HTR-8/SVneo (cell line): ENCODE measurements at places on chromosomes 16 and 17.

DNA sequence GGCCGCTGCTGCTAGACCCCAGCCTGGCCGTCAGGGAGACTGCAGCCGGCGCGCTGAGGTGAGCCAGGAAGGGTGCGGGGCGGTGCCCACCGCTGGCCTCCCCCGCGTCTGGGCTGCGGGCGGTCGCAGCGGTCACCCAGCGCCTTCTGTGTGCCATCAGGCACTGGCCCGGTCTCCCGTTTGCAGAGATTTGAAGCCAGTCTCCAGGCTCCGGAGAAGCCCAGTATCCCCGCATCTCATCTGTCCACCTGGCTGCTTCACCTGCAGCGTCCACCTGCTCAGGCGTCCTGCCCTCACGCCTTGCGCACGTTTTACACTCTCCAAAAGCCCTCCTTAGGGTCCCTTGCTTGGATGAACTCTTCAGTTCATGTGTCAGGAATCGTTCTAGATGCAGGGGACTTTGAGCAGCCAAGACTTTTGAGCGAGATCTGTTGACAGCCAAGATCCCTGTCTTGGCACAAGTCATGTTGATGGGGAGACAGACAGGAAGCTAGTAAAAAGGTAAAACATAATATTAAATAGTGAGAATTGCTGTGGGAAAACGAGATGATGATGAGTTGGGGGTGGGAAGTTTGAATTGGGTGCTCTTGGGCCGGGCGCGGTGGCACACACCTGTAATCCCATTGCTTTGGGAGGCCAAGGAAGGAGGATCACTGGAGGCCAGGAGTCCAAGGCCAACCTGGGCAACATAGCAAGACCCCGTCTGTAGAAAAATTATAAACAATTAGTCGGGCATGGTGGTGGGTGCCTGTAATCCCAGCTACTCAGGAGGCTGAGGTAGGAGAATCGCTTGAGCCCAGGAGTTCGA, 916 bp downstream of the HEATR3 start:
- no peak for DNase-seq

GRCh38 chr17:40151414-40151963, 11.2 kb downstream of the CASC3 start:
- DNase-seq = no peak

DNA sequence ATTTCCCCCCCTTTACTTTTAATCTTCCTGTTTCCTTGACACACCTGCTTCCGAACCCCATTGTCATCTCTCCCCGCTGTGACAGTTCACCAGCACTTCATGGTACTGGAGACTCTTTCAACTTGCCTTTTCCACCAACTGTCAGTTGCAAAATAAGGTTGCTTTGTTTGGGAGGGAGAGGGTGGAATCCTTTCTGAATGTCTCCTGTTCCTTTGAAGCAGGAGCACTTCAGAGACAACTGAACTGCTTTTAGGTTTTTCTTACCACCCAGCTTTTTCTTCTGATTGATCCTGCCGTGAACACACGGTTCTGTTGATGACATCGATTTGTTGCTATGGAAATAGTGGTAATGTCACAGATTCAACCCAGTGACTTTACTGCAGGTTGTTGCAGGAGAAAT, 42.0 kb downstream of the RPA1 start:
- no peak for DNase-seq

- DNase-seq = no peak
These were observed 22.7 kb downstream of the ZNF469 start for GRCh38 chr16:88405216-88406060.

DNA sequence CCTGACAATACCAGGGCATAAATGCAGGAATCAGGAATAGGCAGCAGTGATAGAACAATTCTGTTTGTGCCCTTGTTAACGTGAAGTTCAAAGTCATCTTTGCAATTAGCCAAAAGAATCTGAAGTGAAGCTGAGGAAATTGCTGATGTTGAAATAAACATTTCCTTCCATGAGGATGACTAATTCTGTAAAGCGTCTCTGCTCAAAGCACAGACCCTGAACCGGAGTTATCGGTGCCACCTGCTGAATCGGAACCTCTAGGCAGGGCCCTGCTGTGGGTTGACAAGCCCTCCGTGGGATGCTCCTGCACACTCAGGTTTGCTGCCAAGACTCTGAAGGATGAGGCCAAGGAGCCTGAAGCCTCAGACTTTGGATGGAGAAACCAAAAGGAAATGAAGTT, 37.0 kb upstream of the CDH1 start:
- no peak for DNase-seq

DNA sequence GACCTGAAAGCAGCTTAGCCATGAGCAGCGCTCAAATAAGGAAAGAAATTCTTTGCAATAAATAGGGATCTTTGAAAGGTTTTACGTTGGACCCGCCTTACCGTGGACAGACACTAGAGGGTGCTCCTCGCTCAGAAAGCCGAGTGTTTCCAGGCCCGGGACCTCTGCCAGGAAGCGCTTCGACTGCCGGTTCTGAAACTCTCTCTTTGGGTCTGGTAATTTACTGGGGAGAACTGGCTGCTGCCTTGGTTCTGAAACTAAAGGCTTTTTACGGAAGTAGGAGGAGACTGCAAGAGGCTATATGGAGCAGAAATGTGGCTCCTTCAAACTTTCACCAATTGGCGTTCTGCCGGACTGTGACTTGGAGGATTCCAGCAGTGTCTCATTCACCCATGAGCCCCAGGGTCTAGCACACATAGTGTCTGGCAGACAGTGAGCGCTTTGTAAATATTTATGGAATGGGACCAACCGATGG, 45.6 kb upstream of the HOXB9 start:
- DNase-seq = peak; percentile 81

GRCh38 chr17:14052886-14053615, 16.3 kb upstream of the COX10 start:
- no peak for DNase-seq

DNA sequence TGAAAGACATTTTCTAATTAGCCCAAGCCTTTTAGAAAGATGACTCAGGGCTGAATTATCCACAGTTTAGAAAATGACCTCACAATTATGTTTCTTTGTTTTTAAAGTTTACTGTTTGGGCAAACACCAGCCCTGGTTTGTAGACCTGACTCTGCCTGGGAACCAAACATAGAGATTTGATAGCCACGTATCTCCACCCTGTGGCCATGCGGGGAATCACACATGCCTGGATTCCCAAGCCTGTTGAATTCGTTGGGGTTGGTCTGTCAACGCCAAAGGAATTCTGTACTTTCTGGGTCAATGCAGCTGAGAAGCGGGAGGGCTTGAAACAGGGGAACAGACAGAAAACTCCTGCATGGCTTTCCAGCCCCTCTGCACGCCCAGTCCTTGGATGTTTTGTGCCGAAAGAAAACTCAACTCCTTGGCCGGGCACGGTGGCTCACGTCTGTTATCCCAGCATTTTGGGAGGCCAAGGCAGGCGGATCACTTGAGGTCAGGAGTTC, 26.9 kb downstream of the CD300A start:
- peak; percentile 85 for DNase-seq
